ENCODE measurements at places on chromosomes 13 and 19.

DNA sequence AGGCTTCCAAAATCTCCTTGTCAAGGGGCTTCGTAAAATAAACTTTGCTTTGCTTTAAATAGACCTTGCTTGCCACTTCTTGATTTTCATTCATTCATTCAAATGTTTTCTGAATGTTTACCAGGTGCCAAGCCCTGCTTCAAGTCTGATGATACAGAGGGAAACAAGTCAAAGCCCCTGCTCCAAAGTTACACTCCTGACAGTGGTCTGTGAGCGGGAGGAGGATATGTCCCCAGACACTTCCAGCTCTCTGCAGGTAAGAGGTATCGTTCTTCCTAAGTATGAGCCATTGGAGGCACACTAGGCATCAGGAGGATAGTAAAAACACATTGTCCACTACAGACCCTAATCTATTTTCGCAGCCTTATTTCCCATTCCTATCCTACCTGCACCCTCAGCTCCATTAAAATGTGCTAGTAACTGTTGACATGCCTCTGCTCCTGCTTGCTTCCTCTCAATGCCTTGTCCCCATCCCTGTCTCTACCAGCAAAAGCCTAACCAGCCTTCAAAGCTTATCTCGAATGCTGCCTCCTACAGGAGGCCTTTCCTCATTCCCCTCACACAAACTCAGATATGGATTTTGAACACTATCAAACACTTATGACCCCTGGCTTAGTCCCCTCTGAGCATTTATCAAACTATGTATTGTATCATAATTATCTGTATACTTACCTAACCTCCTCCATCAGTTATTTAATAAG, 6.2 kb upstream of the WBP4 start:
- DNase-seq = no peak

- DNase-seq = no peak
These were observed 18.5 kb downstream of the TMED1 start for GRCh38 chr19:10817291-10818038.

GRCh38 chr13:65656740-65657329, 1573.3 kb downstream of the PCDH9 start:
- DNase-seq = no peak

DNA sequence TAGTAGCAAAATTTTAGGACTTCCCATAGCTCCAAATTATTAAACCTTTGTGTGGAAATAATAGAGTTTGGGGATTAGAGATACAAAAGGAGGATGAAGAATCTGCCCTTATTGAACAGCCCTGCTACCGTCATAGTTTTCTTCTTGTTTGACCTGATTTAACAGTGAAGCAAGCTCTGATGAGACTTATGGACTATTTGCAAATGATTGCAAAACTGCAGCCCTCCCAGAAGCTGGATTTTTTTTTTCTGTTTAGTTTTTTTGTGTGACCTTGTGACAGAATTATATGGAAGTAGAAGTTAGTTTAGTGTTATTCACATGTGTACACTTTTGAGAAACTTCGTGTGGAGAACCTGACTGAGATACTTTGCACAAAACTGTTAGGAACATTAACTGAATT, 267.8 kb downstream of the KCNRG start:
- no peak for DNase-seq

GRCh38 chr13:67018775-67019174, 211.4 kb downstream of the PCDH9 start:
- no peak for DNase-seq
